Thoracic aorta (tissue), 2 donors: ENCODE measurements at places on chromosomes 6 and 20. TPM values are rescaled to one million over a fixed set of nuclear protein-coding genes. Genes with fewer than 3 reads are reported as not detected.
A peak's percentile ranks its signal among the peaks of the same experiment; 100 is the strongest.

Gene DDO
- total RNA-seq: 1.6 TPM

Gene IDH3B
- total RNA-seq: 95.3 TPM

Gene PRICKLE4
- total RNA-seq: 4.6 TPM

Gene PPP1R14C
- 0.95 TPM for total RNA-seq

Gene ACAT2
- 8.1 TPM for total RNA-seq

DNA sequence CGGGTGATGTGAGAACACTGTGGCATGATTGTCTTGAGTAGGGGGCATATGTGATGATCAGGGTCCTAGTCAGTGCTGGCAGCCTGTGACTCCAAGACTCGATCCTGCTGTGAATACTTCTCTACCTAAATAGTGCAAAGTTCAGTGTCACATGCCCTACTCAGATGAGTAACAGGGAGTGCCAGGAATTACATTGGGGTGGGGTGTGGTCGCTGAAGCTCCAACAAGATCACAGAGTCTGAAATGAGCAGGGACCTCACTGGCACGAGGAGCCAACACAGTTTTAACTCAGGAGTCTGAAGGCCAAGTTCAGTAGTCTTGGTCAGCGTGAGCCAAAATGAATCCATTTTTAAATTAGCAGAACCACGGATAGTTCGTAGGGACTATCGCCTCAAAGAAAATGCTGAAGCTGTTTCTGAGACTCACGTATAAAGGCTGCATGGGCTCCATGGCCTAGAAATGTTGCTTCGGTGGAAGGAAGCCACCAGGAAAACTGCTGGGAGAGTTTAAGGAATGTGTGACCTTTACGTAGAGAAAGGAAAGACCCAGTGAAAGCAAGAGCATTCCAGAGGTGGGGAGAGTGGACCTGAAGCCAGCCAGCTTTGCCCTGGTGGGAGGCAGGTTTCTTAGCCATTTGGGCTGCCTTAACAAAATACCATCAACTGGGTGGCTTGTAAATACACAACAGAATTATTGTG, 72.2 kb downstream of the RPP40 start:
- no peak for DNase-seq

DNA sequence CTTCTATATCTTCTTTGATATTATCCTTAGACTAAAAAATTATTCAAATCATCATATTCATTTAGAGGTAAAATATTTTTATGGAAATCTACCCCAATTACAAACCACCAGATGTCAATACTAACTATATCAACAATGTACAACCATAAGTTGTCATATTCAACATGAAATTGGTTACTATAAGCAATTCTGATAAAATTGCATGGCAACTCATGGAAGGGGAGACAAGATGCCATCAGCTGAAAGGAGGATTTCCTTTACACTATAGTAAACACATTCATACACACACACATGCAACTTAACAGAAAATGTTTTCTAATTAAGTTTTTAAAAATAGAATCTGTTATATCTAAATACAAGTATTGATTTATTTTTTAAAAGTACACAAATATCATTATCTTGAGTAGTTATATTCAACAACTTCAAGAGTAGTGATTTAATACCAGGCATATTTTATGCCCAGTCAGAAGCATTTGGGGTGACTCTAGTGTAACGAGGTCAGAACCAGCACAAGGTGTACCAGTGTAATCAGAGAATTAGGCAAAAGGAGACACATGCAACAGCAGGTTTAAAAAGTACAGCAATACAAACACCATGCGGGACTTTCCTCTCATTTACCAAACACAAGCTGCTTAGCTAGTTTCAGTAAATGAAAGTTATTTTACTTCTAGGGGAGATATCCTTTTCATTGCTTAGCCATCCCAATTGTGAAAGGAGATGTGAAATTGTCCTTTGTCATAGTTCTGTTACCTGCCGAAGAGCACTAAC, 1.0 kb downstream of the FILIP1 start:
- no peak for DNase-seq

DNA sequence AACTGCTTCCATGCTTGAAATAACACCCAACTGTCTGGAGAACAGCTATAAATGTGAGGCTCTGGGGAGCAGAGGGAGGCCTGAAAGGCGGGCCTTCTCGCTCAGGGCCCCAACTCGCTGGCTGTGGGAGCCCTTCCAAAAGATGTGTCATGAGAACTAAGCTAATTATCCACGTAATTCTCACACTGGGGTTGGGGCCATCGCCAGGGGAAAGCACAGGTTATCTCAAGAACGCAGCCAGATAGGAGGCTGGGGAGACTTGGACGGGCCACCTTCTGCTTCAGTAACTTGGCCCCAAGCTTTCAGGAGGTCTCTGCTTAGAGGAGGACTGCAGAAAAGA, 1.6 kb downstream of the PXDC1 start:
- peak; percentile 72 for DNase-seq

DNA sequence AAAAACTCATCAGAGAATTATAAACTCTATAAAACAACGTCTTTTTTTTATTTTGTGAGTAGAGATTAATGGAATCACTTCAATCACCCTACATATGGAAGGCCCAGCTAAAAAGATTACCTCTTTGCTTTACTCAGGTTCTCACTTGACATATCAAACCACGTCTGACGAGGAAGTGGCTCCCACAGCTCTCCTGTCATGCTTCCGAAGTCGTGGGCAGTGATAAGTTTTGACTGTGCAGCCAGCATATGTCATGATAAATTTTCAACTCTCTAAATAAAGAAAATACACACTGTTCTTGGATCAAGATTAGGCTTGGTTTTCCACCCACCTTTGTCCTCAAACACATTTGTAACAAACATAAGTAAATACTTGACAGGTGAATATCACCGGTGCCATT, 279.5 kb upstream of the RNF217 start:
- DNase-seq: no peak
